Lower lobe of right lung (tissue), 2 donors: ENCODE measurements at places on chromosomes 1 and 21.

GRCh38 chr21:25515484-25516405, 91.5 kb downstream of the MRPL39 start:
- no peaks in the 10 kb centered on the region for H3K36me3 ChIP-seq
- no peaks in the 10 kb centered on the region for H3K27me3 ChIP-seq
- H3K4me1 ChIP-seq = no peaks in the 10 kb centered on the region

DNA sequence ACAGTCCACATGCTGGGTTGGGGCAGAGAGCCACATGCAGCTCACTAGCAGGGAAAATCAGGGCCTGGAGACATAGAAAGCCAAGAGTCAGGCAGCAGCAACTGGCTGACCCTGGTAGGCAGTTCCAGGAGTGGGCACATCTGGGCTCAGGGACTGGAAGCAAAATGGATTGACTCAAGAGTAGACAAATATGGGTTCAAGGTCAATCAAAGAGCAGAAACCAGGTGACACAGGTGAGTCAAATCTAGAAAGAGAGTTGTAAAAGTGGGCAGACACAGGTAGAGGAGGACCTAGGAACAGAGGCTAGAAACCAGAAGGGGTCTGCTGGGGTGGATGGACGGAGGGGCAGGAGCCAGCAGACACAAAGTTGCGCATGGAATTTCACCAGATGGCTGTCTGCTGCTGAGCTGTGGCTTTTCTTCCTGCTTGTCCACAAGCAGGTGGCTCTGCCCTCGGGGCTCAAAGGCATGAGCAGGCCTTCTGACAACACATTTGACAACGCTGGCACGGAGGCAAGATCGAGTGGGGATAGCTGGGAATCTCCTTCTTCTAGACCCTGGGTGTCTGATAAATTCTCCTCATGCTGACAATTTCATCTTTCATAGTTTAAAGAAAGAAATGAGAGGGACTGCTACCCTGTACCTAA, 40.8 kb upstream of the IGSF3 start:
- H3K4me1 ChIP-seq = peaks cover 14% of the 10 kb centered on the region
- no peak for DNase-seq
- no peaks in the 10 kb centered on the region for H3K27me3 ChIP-seq
- H3K27ac ChIP-seq = no peak overlapping the region
- no peak overlapping the region for H3K4me3 ChIP-seq
- no peaks in the 10 kb centered on the region for H3K36me3 ChIP-seq

DNA sequence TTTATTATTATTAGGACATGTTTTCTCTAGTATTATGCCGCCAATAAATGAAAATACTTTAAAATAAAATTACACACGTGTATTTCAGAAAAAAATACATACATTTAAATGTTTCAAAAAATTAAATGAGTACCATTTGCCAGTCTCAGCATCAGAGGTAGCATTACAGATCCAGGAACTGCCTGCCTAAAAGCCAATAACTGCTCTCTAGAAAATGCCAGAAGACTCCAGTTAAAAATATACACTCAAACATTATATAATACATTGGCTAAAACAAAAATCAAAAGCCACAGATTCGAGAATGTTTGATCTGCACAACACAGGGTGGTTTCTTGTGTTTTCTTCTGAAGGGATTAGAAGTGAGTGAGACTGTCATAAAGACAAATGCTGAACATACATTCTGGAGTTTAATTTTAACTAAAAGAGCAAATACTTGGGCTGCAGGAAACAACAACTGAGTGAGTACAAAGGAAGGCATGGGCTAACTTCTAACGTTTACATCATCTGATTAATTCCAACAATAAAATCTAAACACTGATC, 105.5 kb downstream of the RERE start:
- DNase-seq = no peak
- peaks cover 33% of the 10 kb centered on the region for H3K4me1 ChIP-seq
- no peaks in the 10 kb centered on the region for H3K36me3 ChIP-seq
- H3K4me3 ChIP-seq = peak overlapping the region; percentile 18

GRCh38 chr1:3545363-3546047, 65.8 kb downstream of the MEGF6 start:
- H3K4me3 ChIP-seq = no peak overlapping the region
- no peaks in the 10 kb centered on the region for H3K36me3 ChIP-seq
- H3K4me1 ChIP-seq = peaks cover 46% of the 10 kb centered on the region

DNA sequence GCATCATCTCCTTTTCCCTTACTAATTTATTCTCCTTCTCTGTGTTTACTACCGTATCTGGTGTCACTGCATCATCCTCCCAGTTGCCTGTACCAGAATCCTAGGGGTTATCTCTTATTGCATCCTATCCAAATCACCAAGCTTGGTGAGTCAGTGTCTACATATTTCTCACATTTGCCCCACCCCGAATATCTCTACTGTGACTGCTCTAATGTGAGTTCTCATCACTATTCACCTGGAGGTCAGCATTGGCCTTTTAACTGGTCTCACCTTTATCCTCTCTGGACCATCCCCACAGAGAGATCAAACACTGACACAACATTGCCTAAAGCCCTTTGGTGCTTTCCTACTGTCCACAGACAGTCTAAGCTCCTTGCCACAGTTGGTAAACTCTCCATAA, 45.7 kb upstream of the ZNF648 start:
- DNase-seq = no peak
- no peak overlapping the region for H3K4me3 ChIP-seq
- H3K27ac ChIP-seq = no peak overlapping the region

DNA sequence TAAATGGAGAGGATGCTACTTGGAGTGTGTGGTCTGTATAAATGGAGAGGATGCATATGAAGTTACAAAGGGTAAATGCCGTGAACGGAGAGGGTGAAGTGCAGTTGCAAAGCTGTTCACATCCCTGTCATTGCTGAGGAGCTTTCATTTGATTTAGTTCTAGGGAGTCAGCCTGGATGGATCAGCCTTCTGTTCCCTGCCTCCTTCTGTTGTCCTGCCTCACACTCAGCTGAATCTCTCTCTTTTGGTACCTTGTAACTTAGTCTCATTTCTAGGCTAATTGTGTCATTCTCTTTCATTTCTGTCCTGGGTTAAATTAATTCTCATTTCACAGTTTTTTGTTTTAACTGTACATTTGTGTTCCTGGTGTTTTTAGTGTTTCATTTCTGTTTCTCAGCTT, 133.2 kb upstream of the COL6A1 start:
- no peaks in the 10 kb centered on the region for H3K27me3 ChIP-seq
- H3K4me1 ChIP-seq = no peaks in the 10 kb centered on the region
- DNase-seq = no peak
- H3K27ac ChIP-seq = no peak overlapping the region
- no peaks in the 10 kb centered on the region for H3K36me3 ChIP-seq

GRCh38 chr1:226978432-226979114, 38.5 kb downstream of the COQ8A start:
- H3K27ac ChIP-seq = no peak overlapping the region
- H3K27me3 ChIP-seq = no peaks in the 10 kb centered on the region
- DNase-seq = no peak
- H3K4me1 ChIP-seq = peaks cover 19% of the 10 kb centered on the region
- no peak overlapping the region for H3K4me3 ChIP-seq

- H3K4me3 ChIP-seq = no peak overlapping the region
- no peaks in the 10 kb centered on the region for H3K4me1 ChIP-seq
- peak overlapping the region; percentile 46 for H3K27ac ChIP-seq
- peak; percentile 45 for DNase-seq
- H3K36me3 ChIP-seq = peaks cover 70% of the 10 kb centered on the region
- H3K27me3 ChIP-seq = no peaks in the 10 kb centered on the region
Observed at GRCh38 chr21:46425571-46425970, 33.1 kb upstream of the DIP2A start.

DNA sequence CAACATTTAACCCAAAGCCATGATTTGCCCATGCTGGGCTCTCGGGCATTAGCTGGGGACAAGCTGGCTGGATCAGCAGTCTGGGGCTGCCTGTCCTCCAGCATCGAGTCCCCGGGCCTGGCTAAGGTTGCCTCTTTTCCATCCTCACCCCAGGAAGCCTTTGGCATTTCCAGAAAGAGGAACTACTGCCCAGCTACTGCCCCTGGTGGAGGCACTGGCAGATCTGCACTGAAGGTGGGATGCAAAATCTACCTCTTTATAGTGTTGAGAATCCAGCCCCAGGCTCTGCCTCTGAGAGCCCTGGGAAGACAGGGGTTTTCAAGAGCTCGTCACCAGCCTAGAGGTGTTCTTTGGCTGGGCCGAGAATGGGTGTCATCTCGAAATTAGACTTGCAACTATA, 635.9 kb downstream of the MATN1 start:
- no peaks in the 10 kb centered on the region for H3K36me3 ChIP-seq
- H3K4me1 ChIP-seq = peaks cover 18% of the 10 kb centered on the region
- peaks cover 4% of the 10 kb centered on the region for H3K27me3 ChIP-seq
- DNase-seq = no peak
- no peak overlapping the region for H3K4me3 ChIP-seq

DNA sequence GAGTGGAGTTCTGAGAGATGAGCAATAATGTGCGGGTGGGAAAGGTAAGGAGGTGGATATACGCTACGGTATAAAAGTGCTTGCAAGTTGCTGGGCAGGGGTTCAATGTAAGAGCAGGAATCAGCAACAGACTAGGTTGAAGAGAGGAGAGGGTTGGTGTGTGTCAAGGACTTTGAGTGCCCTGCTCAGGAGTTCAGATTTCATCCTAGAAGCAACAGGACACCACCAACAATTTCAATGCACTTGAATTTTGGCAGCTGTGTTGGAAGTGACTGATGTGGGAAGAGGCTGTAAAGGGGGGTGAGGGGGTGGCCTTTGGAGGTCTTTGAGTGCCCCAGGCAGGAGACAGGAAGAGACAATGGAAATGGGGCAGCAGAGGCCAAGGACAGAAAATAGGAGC, 57.3 kb downstream of the RHOU start:
- H3K27me3 ChIP-seq = no peaks in the 10 kb centered on the region
- no peak overlapping the region for H3K4me3 ChIP-seq
- H3K27ac ChIP-seq = no peak overlapping the region
- peaks cover 7% of the 10 kb centered on the region for H3K4me1 ChIP-seq

- no peak overlapping the region for H3K27ac ChIP-seq
- H3K4me3 ChIP-seq = no peak overlapping the region
Observed at GRCh38 chr1:173095632-173096031, 44.9 kb upstream of the TNFSF18 start.

- no peak overlapping the region for H3K4me3 ChIP-seq
- DNase-seq = no peak
- peaks cover 25% of the 10 kb centered on the region for H3K36me3 ChIP-seq
- H3K27ac ChIP-seq = no peak overlapping the region
- H3K27me3 ChIP-seq = no peaks in the 10 kb centered on the region
Observed at GRCh38 chr1:112686835-112687234, 12.4 kb downstream of the MOV10 start.

DNA sequence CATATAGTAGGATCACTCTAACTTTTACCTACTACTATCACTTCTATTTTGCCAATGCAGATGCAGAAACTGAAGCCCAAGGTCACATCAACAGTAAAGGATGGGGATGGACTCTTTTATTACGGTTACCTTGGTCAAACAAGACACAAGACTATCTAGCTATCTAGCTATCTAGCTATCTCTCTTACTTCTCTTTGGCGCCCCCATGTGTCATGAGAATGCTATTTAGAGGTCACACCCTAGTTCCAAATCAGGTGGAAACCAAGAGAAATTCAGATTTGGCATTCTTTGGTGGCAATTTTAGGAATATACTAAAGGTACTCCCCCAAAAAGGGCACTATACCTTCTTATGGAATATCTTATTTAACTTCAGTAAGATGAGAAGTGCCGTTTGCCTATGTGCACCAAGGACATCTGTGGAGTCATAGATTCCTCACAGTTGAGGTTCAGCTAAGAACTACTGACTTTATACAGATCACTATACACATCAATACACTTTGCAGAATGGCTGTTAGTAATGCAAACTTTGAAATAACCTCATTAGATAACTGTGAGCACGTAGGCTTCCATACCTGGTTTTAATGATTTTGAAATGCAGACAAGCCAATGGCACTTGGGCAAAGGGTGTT, 6.7 kb downstream of the ZNF648 start:
- DNase-seq = no peak
- H3K27ac ChIP-seq = no peak overlapping the region
- no peaks in the 10 kb centered on the region for H3K36me3 ChIP-seq
- H3K27me3 ChIP-seq = peaks cover 29% of the 10 kb centered on the region

GRCh38 chr1:228456252-228457016, 30.7 kb upstream of the RNF187 start:
- H3K27me3 ChIP-seq = peaks cover 53% of the 10 kb centered on the region
- no peak for DNase-seq
- H3K36me3 ChIP-seq = no peaks in the 10 kb centered on the region
- H3K4me3 ChIP-seq = peak overlapping the region; percentile 56

GRCh38 chr1:101259744-101260148, 22.9 kb downstream of the S1PR1 start:
- no peaks in the 10 kb centered on the region for H3K27me3 ChIP-seq
- DNase-seq = no peak
- no peak overlapping the region for H3K27ac ChIP-seq

GRCh38 chr1:234550341-234551031, 59.5 kb downstream of the IRF2BP2 start:
- H3K36me3 ChIP-seq = no peaks in the 10 kb centered on the region
- no peak for DNase-seq

- no peak overlapping the region for H3K4me3 ChIP-seq
- H3K27me3 ChIP-seq = no peaks in the 10 kb centered on the region
- no peak for DNase-seq
- no peaks in the 10 kb centered on the region for H3K36me3 ChIP-seq
- H3K27ac ChIP-seq = no peak overlapping the region
Observed at GRCh38 chr1:51673279-51673678, 56.4 kb downstream of the OSBPL9 start.

GRCh38 chr1:168476588-168477385, 67.0 kb downstream of the XCL2 start:
- H3K4me1 ChIP-seq = no peaks in the 10 kb centered on the region
- no peaks in the 10 kb centered on the region for H3K27me3 ChIP-seq
- no peak for DNase-seq
- no peaks in the 10 kb centered on the region for H3K36me3 ChIP-seq
- H3K27ac ChIP-seq = no peak overlapping the region
- no peak overlapping the region for H3K4me3 ChIP-seq

DNA sequence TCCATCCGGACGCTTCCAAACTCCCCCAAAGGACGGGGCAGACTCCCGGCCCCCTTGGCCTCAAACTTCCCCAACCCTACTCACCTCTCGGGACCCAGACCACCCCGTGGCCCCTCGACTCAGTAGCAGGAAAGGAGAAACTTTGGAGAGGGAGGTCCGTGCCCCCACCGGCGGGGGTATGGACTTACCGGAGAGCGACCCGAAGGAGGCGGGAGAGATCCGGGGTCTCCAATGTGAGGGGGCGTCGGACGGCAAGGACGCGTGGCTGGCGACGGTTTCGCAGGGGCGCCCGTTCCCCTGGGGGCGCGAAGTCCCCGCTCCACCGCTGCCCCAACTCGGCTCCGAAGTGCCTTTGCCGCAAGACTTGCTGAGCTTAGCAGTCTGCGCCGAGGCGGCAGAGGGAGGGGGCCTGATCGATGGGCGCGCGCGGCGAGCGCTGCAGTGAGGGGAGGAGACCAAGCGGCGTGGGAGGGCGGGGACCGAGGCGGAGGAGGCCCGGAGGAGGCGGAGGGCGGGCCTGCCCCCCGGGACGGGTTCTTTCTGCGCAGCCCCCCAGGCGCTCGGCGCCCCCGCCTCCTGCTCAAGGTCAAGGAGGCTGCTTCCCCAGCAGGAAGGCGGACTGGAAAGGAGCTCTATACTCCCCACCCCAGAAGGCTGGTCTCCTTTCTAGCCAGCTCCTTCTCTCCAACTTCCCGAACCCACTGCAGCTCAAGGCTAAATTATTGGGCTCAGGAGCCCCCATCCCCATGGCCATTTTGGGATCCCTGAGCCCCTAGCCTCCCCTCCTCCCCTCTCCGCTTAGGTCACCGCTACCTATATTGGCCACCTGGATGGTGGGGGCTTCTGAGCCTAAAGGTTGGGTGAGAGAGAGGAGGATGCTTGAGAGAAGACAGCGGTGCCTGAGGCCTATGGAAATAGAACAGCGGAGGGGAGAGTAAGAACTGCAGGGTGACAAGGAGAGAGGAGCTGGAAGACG, at the start of gene SYT2:
TSS of gene SYT2 (minus strand) at position 385 of the 976 bp plus-strand sequence. CDS start 104,682 bp downstream, outside the sequence.
- H3K36me3 ChIP-seq = no peaks in the 10 kb centered on the region
- H3K4me3 ChIP-seq = peak within 1 kb of the TSS; percentile 40
- H3K27me3 ChIP-seq = peaks cover 77% of the 10 kb centered on the region
- H3K4me1 ChIP-seq = peaks cover 13% of the 10 kb centered on the region
